Naive B cell (primary cell): ENCODE measurements at places on chromosomes 7 and 10.

GRCh38 chr10:5632446-5632845 lies 33.9 kb downstream of the ASB13 start:
- no peak for DNase-seq

DNA sequence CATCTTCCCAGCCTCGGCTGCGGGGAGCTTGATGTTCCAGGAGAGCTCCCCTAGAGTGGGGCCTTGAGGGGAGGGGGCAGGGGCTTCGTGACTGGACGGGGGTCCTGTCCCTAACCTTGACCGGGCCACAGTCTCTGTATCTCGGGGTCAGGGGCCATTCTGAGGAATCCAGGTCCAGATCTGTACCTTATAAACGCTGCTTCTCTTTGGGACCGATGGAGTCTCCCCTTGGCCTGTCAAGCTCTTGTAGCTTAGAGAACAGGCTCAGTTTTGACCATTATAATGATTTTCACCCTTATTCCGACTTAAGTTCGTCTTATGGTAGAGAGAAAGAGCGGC lies 831 bp downstream of the ZKSCAN5 start:
- DNase-seq: no peak

DNA sequence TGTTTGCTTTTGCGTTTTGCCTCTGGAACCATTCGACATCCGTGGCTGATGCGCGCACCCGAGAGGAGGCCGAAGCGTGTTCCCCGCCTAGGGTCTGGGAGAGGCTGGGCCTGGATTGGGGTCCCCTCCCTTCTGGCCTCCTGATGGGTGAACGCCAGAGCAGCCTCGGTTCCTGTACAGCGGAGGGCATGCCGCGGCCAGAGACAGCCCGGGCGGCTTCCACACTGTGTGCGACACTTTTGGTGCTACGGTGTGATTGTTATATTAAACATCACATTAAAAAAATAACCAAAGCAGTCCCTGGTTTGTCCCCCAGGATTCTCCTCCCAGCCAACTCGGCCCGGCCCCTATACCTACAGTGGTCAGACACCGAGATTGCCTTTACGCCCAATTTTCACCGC lies 3.7 kb upstream of the HOXA7 start:
- DNase-seq: no peak

DNA sequence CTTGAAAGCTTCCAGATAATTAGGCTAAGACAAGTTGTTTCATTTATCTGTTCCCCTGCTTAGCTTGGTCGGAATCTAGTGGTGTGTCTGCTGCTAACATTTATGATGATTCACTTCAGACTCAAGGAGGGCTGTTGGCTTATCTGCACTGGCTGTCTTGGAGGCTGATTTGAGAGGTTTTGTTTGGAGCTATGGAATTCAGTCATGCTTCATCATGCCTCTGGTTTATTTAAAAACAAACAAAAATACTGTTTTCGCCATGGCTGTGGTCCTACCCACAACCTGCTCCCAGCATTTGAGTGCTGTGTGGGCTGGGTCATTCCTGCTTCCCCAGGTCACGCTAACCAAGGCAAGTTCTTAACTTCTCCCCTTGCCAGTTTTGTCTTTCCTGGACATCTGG lies 11.7 kb upstream of the ARPC1B start:
- DNase-seq: no peak

- no peak for DNase-seq
These were observed 576.8 kb upstream of the LRRTM3 start for GRCh38 chr10:66349076-66349475.

DNA sequence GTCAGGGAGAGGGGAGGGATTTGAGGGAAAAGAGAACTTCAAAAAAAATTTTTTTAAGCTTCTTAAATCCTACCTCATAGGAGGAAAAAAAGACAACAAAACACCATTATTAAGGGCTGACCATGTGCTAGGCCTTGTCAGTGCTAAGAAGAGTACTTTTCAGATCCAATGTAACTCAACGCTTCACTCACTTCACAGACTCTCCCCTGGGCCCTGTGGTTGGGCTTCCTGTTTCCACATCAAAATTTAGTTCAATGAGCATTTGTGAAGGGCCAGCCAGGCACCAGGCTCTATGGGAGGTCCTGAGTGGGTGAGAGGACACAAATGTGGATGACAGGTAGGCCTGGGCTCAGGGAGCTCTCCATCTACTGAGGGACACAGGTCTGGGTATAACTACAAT lies 249.8 kb downstream of the PTEN start:
- DNase-seq: peak; percentile 69

DNA sequence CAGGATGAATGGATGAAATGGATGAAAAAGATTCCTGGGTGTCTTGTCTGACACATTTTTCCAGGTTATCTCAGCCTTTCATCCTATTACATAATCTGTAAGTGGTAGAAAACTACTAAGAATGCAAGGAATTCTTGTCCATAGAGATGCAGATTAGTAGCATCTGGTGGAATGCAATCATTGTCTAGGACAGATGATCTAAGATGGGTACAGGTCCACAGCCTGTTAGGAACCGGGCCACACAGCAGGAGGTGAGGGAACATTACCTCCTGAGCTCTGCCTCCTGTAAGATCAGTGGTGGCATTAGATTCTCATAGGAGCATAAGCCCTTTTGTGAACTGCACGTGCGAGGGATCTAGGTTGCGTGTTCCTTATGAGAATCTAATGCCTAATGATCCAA lies 225.0 kb downstream of the CALN1 start:
- no peak for DNase-seq

GRCh38 chr10:129741978-129742741 lies 221.9 kb downstream of the EBF3 start:
- no peak for DNase-seq

DNA sequence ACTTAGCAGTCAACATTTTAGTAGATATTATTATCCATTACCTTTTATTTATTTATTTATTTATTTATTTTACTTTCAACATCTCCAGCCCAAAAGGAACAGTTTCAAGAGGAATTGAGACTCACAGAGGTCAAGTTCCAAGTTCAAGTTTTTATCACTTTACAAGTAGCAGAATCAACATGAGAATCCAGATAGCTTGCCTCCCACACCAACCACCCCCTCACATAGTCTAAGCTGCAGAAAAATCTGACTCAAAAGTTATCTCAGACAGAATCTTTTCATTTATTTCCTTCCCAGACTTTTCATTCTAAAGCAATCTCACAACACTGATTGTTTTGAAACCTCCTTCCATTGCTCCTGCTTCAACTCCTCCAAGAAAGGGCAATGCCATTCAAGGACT lies 129.6 kb downstream of the GRM3 start:
- no peak for DNase-seq
